ENCODE measurements at places on chromosomes 6 and 20.
A peak's percentile ranks its signal among the peaks of the same experiment; 100 is the strongest.

GRCh38 chr6:44041461-44042260 lies 85.6 kb downstream of the MRPL14 start:
- no peak for DNase-seq

GRCh38 chr6:7106752-7107577 lies 796 bp upstream of the RREB1 start:
- peak; percentile 71 for DNase-seq

DNA sequence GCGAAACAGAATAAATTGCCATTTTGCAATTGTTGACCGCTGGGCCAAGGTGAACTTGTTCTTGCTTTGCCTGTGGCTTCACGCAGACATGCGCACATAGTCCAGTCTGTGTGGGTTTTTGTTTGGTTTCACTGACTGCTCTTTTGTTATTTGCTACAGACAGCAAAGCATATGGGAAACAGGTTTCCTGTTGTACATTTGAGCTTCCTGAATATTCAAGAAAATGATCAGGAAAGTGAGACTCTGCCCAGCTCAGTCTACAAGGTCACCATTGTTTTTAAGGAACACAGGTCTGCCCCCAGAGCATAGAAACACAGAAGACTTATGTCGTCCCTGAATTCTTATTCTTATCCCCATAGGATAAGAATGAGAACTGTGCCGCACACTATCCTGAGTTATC lies 55.6 kb downstream of the SASH1 start:
- no peak for DNase-seq

GRCh38 chr6:131116321-131116720 lies 18.9 kb upstream of the AKAP7 start:
- no peak for DNase-seq

DNA sequence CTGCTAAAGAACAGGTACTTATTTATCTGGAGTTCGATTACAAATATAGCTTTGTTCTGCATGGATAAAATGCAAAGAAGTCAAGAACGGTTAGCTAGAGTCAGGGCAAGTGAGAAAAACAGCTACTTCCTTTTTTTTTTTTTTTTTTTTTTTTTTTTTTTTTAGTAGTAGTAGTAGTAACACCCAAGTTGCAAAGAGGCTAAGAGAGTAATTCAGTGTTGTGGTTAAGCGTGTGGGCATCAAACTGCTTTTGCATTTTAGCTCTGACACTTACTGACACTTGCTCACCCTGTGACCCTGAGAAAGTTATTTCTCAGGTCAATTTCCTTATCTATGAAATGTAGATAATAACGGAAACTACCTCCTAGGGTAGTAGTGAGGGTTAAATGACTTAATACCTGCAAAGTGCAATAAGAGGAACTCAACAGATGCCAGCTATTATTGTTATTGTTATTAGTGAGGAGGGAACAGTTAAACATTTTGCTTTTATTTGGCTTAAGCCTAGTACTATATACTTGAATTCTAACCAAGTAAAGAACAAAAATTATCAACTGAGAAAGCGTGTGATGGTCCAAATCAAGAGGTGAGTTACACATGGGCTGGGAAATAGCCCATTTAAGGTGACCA lies 86.7 kb upstream of the BACH2 start:
- peak; percentile 28 for DNase-seq

DNA sequence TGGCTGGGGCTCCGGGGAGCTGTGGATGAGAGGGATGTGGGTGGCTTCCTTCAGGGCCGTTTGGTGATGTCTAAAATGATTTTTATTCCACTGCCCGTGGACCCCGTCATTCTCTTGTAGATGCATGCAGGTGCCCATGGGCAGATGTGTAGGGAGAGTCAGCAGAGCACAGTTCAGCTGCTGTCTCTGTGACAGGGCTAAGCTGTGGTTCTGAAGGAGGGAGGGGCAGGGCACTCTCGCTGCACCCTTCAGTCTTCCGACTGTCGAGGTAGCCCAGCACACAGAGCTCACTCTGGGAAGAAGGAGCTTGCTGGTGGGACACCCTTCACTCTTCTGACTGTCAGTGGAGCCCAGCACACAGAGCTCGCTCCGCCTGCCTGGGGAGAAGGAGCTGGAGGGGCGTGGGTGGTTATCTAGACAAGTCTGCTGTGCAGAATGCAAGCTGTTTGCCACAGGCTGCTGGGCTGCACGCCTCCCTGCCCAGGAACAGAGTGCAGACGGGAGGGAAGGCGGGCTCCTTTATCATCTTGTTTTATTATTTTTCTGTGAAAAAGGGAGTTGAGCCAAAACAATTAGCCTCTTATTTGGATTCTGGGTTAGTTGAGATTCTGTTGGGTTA lies 28.4 kb upstream of the ADRM1 start:
- DNase-seq = no peak

DNA sequence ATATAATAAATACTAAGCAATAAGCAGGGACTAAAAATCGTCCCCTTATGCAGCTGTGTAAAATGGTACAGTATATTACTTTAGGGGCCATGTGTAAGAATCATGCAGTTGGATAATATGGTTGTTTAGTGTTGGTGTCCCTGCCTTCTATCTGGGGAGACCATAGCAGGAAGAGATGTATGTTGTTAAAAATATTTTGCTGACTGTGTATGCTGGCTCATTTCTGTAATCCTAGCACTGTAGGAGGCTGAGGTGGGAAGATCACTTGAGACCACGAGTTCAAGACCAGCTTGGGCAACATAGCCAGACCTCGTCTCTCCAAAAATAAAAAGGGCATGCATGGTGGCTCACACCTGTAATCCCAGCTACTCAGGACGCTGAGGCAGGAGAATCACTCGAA lies 5.6 kb downstream of the PANK2 start:
- DNase-seq = no peak

DNA sequence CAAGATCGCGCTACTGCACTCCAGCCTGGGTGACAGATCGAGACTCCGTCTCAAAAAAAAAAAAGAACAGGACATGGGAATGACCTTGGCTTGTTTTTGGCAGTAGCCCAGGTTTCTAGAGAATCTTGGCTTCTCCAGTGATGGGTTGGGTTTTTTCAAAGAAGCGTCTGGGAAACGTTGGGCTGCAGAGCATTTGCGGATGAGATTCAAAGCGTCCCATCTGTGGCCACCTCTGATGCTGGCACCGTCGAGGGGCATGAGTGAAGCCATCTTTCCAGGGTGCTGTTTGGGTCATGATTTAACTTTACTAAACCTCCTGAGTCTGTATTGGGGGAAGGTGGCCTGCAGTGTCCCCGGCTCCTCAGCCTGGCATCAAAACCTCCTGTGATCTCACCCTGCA lies 43.2 kb upstream of the SRF start:
- DNase-seq = no peak

DNA sequence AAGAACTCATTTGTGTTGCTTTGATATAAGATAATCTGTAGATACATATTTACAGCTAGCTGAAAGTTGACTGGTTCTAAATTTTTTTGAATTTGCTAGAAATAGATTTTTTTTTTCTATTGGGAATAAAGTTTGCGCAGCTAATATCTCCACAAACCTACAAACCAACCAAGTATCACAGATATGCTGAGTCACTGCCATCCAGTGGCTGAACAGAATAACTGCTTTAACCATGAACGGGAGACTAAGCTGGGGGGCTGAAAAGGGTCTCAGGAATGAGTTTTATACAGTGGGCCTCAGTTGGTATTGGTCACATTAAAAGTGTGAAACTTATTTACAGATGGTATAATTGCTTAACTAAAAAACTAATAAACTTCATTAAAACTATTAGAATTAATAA lies 326.7 kb upstream of the CNR1 start:
- no peak for DNase-seq

DNA sequence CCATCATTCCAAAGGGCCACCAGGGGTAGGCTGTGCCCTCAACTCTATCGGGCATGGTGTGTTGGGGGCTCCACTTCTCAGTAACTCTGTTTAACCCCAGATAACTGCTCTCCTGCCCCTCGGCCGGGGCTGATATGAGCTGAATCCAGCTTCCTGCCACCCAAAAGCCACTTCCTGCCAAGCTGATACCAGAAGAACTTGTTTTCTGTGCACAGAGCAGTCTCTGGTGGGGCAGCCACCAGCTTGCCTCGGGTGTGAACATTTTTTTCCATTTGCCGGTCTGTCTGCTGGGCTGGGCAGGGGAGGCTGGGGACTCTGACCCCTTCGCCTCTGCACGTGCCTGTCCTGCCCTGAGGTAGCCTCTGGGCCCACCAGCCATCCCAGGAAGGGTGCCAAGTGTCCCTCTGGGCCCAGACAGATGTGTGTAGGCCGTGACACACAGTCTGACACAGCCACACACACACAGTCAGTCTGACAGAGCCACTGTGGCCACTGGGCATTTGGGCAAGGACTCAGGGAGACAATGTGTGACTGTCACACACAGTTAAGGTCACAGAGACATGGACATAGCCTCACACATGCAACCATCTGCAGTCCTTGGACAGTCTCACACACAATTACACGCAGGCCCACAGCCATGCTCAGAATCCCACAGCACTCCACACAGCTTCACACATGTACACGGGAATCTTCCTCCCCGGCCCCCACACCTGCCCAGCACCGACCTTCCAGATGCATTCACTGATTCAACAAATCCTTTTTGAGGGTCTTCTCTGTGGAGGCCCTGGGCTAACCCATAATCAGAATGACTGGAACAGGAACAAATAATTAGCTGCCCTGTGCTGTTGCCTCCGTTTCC lies 45.1 kb downstream of the NOL4L start:
- peak; percentile 79 for DNase-seq

GRCh38 chr6:122861594-122861993 lies 72.5 kb downstream of the SMPDL3A start:
- DNase-seq = no peak

- no peak for DNase-seq
Observed at GRCh38 chr20:52675375-52675774, 296.8 kb upstream of the TSHZ2 start.

DNA sequence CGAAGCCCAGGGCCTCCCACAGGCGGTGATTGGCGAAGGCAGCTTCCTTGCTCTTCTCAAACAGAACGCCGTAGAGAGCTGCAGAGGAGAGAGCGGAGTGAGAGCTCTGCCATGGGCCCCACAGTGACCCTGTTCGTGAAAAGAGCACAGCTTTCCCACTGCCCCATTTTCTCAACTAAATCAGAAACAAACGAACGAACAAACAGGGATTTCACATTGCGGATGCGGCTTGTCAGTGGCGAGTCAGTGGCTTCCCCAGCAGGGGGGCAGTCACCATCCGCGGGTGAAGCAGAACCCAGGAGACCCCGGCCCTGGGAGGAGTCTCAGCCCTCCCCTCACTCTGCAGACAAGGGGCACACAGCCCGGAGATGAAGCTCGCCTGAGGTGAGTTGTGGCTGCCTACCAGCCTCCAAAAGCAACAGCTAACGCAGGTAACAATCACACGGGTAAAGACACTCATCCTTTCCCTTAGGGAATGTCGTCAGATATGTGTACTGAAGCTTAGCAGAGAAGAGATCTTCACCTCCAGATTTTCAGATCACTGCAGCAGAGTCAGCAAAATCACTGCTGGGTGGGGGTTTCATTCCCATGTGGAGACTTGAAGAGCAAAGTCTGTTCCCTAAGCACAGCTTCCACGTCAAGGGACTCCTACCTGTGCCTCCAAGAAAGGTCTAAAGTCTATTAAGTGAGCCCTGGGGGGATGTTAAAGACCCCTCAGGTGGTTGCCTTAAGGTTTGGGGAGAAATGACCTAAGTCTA lies 51.2 kb upstream of the GPR31 start:
- no peak for DNase-seq

GRCh38 chr6:170073846-170074245 lies 217.0 kb downstream of the DLL1 start:
- no peak for DNase-seq

DNA sequence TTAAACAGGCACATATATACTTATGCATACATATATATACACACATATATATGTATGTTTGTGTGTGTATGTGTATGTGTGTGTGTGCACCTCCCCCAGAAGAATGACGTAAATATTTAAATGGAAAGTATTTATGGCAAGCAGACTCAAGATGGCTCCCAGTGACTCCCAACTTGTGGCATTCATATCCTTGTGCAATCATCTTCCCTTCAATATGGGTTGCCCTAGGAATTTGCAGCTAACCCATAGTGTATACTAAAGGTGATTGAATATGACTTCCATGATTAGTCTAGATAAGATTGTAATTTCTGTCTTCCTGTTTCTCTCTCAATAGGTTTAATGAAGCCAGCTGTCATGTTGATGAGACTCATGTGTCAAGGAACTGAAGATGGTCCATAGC lies 127.6 kb downstream of the TRDN start:
- no peak for DNase-seq

DNA sequence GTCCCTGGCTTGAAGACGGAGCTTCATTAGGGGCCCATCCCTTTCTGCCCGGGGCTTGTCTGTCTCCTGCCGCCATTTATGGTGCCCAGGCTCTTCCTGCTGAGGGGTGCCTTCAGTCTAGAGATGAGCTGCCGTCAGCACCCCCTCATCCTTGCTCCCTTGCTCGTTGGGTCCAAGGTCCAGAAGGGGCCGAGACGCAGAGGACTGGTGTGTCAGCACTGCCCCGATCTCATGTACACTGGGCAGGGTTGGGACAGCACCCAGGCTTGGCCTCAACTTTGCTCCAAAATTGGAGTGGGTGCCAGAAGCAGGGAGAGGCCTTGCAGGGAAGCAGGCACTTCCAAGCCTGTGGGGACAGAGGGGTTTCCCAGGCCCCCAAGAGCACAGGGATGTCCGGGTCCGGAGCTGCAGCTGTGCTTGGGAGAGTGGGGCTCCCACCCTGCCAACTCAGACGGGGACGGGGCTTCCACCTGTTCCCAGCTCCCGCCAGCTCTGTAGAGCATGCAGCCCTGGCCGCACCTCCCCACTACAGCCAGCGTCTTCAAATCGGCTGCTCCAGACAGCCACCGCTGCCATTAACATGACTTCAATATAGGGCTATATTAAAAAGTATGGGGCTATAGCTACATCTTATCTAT lies 488.8 kb downstream of the TENT5A start:
- DNase-seq = no peak

DNA sequence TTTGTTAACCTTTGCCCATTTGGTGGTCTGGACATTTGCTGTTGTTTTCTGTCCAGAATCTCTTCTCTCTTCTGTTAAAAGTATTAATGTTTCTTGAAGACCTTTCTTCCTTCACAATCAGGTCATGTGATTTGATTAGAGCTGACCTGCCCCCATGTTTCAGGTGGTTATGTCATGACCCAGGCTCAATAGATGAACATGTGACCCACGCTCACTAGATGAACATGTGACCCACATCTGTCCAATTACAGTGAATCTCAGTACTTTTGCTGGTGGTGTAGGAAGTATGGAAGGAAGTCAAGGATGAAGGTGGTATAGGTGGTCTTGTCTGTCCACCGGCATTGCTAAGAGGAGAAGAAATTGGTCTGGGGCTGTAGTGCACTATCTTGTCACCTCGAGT lies 289.1 kb upstream of the JAG1 start:
- no peak for DNase-seq

- no peak for DNase-seq
Observed at GRCh38 chr20:5863040-5863833, 87.1 kb downstream of the TRMT6 start.

All from CD4-positive, alpha-beta T cell treated with Interleukin-10 for 1 hour (primary cell).